MM.1S (cell line): ENCODE measurements at places on chromosomes 5 and 9.

DNA sequence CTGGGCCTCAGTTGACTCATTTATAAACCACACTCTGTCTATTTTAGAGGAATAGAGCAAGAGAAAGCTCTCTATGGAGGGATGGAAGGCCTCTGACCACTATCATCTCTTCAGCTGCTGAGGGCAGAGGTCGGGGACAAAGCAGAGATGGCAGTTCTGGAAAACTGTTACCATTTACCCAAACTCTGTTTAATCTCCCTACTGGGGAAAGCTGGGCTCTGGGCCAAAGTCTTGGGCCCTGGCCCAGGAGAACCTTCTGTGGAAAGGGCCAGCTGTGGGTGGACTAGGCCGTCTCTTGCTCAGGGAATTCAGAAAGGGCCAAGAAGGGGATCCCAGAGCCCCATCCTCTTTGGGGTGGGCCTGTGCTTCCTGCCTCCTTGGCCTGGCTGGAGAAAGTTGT is 100.0 kb downstream of the PSD2 start:
- DNase-seq = no peak

DNA sequence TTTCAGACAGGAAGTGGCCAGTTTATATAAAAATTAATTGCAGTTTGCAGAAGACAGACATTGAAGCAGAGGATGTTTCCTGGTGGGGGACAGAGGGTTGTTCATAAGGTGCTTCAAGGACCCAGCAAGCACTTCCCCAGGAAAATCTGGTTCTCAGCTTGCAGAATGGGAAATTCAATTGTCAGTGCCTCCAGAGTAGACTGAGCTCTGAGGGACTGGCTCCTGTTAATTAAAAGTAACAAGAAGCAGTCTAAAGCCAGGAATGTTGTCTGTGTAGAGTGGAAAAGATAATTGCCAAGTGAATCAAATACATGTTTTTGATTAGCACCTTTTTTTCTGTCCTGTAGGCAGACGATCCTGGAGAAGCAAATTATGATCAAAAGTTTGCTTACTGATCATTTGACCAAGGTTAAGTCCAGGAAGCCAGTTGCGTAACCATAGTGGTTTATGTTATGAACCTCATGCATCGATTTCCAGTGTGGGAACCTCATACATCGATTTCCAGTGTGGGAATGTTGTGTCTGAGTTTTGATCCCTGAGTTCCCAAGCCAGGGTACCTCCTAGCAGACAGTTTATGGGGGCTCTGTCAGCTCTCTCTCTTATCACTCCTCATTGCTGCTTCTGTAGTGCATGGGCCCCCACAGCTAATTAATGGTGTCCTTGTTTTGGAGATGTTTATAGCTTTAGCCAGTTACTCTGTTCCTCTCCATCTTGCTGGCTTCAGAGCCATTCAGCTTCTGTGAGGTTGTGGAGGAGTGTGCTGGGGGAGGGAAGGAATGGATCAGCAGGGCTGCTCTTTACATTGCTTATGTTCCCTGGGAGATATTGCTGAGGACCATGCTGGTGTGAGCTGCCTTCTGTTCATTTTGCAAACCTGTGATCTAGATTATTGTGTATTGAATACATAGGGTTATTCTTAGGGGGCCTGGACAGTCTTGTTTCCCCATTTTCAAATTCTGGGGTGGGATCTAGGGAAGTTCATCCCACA is 17.1 kb downstream of the MSANTD3 start:
- DNase-seq = no peak

DNA sequence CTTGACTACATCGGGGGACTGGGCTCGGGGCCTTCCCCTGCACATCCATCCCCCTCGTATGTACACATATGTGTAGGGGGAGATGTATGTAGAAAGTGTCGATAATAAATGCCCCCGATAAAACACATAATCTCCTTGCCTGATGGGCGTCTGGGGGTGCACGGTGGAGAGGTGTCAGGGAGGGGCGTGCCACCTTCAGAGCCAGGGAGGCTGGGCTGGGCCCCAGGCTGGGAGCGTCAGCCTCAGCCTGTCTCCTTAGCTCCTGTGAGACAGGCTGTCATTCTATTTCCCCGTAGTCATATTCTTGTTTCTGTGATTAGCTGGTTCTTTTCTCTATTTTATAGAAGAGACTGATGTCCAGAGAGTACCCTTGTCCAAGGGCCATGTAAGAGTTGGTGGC is 4.7 kb upstream of the RXRA start:
- no peak for DNase-seq

DNA sequence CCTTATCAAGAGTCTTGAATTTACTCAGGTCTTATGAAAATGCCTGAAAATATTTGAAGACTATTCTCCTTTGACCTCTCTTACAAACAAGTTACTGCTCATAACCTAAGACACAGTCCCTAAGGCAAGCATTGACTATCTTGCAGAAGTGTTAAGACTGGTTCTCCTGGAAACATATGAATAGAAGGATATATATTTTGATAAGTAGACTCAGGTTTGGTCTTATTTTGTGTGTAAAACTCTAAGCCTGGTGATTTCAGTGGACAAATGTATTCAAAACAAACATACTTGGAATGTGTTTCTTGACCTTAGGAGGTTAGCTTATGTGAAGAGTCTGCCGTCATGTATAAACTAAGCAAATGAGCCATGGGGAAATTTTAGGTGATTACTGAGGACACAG is 7.5 kb upstream of the UBQLN1 start:
- DNase-seq = no peak

DNA sequence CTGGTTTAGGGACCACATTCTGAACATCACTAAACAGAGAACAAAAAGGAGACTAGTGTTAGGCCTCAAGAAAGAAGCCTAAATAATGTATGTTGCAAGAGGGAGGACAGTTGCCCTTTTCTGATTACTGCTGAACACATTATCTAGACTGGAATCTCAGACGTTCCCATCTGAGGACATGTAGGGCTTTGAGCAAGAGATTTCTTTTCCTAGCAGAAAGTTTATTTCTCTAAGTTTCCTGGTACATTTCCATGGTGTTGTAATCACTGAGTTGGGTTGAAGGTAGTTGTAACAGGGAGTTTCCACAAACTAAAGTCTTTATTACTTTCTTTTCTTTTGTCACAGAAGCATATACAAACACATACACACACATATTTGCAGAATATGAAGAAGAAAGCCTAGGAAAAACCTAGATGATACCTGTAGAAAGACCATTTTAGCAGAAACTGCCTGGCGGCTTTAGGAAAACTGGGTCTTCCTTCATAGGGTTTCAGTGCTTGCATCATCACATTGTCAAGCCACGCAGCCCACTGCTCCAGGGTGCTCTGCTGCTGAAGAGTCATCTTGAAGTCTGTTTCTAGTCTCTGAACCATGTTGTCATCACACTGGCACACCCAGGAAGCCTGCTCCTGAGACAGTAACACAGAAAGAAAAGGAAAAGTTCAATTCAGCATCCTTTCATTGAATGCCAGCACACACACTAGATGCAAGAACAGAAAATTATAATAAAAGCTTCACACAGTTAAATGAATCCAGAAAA is 269.1 kb downstream of the RFX3 start:
- no peak for DNase-seq

DNA sequence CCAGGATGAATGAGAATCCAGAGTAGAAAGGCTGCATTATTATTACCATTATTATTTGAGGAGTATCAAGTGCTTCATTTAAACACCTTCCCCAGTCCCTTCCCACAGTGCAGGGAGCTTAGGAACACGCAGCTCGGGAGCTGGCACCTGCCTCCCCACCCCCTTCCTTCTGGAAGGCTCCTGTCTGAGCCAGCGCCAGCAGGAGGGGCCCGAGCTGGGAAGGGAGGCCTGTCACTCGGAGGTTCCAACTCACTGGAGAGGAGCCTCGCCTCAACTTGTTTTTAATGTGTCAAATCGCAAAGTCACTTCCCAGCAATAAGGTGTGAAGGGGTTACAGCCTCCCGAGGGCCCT is 156.4 kb upstream of the IRX4 start:
- DNase-seq = no peak

GRCh38 chr9:23145467-23145866 is 680.6 kb downstream of the ELAVL2 start:
- no peak for DNase-seq

- no peak for DNase-seq
These were observed 81.8 kb upstream of the HRH2 start for GRCh38 chr5:175576096-175576495.

- no peak for DNase-seq
These were observed 515.8 kb downstream of the KDM4C start for GRCh38 chr9:7273575-7273974.

GRCh38 chr5:125199968-125200865 is 453.8 kb upstream of the ZNF608 start:
- DNase-seq = no peak

DNA sequence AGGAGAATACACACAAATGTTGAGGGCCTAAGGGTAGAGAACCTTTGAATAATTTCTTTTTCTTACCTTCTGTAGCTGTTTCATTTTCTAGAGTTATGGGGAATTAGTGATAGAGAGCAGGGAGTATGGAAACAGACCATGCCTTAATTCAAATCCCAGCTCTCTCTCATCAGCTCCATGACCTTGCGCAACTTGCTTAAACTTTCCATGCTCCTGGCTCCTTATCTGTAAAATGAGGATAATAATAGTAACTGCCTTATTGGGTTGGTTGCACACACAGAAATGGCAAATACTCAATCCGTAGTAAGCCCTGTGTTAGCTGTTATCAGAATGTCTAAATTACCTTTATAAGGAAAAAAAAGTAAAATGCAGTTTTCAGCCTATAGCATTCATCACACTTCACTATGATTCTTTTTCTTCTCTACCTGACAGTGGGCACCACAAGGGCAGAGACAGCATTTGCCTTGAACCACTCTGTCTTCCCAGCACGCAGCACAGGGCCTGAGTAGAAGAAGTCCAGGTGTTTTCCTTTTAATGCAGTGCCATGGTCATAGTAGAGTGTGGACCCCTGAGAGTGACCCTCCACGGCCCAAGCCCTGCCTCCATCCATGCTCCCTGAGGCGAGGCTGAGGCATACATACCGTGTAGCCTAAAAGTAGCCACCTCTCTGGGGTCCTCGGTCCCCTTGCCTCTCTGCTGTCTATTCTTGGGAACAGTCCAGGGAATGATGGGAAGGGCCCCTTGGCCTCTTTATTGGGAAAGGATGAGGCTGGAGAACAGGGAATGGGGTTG is 17.4 kb downstream of the C5orf15 start:
- no peak for DNase-seq

DNA sequence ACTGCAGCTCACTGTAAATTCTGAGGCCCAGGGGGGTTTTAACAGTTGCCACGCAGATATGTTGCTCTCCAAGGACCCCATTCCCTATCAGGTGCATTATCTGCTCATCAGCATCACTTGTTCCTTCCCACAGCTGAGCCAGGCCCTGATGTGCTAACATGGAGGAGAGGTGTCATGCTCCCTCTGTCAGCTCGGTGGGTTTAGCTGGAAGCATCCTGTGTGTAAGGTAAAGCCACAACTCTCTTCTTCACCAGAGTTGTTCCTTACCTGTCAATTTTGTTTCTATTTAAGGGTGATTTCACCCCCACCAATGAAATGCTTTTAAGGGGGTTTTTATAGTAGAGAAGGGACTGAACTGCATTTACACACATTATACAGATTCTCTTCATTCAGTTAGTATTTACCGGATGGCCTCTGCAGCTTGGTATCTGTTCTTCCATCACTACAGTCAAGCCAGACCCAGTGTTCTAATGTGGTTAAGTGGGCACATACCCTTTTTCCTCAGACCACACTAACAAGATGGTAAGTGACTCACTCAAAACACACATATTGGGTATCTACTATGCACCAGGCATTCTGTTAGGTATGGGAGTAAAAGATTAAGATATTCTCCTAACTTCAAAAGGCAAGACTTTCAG is 205.4 kb downstream of the DCP2 start:
- no peak for DNase-seq

DNA sequence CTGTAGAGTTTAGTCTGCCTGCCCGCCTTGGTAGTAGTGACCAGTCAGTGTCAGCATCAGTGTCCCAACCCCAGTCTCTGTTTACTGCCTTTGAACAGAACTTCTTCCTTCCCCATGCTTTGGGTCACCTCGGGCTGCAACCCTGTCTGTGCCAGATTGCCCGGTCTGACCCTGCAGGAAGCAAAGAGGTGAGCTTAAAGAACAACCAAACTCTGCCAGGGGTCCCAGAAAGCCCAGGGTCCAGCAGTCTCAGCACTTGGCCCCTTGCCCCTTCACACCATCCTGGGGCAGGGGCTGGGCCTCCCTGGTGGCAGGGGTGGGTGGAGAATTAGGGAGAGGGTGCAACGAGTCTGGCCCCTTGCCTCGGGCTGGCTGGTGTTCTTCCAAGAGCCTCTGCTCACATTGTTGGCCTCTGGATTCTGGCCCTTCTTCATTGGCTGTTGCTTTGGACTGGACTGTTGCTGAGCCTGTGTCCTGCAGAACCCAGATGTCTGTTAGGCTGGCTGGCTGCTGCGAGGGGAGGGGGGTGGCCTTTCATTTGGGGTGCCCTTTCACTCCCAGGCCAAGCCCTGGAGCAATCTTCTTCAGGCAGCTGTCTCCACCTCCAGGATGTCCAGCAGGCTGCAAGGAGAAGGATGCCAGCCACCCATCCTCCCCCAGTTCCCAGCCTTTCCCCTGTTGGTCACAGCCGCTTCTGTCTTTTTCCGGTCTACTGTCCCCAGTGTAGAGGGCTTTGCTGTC is 51.2 kb downstream of the SAR1B start:
- DNase-seq = no peak

- no peak for DNase-seq
These were observed 140.1 kb downstream of the COX7C start for GRCh38 chr5:86757824-86758223.

GRCh38 chr5:44675296-44675695 is 133.5 kb upstream of the MRPS30 start:
- no peak for DNase-seq

GRCh38 chr5:14078716-14079115 is 64.4 kb upstream of the TRIO start:
- no peak for DNase-seq

DNA sequence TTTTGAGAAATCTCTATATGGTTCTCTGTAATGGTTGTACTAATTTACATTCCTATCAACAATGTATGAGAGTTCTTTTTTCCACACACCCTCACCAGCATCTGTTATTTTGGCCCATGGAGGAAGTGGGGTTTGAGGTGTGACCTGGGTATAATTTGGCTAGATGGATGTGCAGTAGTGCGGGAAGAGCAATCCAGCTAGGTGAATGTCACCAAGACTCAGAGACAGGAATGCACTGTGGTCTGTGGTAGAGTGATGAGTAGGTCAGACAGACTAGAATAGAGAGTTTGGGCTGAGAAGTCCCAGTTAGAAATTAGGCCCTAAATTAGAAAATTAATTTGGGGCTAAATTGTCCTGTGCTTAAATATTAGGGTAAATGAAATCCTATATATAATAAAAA is 32.8 kb upstream of the PIP5K1B start:
- no peak for DNase-seq

- no peak for DNase-seq
These were observed 21.2 kb upstream of the PANK3 start for GRCh38 chr5:168600409-168600808.

- no peak for DNase-seq
These were observed 43.1 kb upstream of the CKMT2 start for GRCh38 chr5:81189875-81190498.

DNA sequence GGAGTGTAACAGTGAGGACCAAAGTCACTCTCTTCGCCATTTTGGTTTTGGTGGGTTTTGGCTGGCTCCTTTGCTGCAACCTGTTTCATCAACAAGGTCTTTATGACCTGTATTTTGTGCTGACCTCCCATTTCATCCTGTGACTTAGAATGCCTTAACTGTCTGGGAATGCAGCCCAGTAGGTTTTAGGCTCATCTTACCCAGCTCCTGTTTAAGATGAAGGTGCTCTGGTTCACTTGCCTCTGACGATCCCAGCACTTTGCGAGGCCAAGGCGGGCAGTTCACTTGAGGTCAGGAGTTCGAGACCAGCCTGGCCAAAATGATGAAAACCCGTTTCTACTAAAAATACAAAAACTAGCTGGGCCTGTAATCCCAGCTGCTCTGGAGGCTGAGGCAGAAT is 1.8 kb upstream of the CKS2 start:
- DNase-seq = no peak

GRCh38 chr5:165502893-165503691 is 1997.7 kb downstream of the MAT2B start:
- DNase-seq = no peak
